ENCODE measurements at places on chromosomes 3 and 15. TPM values are rescaled to one million over a fixed set of nuclear protein-coding genes. Genes with fewer than 3 reads are reported as not detected.

Gene ITIH1
- not detected for total RNA-seq

Gene GRM2
- total RNA-seq: 6.6 TPM

Gene PAQR5
- total RNA-seq: 0.21 TPM

Gene SMCO1
- not detected for total RNA-seq

Gene PRR20G
- total RNA-seq: not detected

Gene C15orf39
- 29.5 TPM for total RNA-seq

Gene GOLGA8G
- total RNA-seq: not detected

Gene LRRC31
- total RNA-seq: not detected

Gene C3orf22
- total RNA-seq: not detected

Gene HCN4
- total RNA-seq: 4.0 TPM

Gene AP3B2
- total RNA-seq: 17.4 TPM

Gene SLC2A2
- not detected for total RNA-seq

Gene ARPP21
- total RNA-seq: 0.12 TPM

DNA sequence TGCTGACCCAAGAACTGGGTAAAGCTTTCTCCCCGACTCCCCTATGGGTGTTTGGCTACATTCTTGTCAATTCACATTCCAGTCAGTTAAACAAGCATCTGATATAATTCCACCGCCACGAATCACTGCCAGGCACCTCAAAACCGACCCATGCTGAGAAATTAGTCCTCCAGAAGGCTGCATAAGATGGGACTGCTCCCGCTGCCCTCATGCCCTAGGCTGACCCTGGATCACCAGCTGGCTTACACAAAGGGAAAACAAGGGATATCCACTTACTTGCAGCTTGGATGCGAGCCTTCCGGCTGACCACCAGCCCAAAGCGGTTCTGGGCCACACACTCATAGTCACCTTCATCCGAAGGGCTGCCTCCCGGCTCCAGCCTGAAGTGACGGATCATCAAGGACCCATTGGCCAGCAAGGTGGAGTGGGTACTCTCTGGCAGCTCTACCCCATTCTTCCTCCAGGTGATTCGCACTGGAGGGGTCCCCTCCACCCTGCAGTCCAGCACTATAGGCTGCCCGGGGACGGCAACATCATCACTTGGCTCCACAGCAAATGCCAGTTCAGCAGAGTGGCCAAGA is 2.9 kb downstream of the IGDCC3 start:
- DNase-seq: no peak

- DNase-seq: no peak
These were observed 57.7 kb downstream of the IQSEC1 start for GRCh38 chr3:13015286-13016082.

DNA sequence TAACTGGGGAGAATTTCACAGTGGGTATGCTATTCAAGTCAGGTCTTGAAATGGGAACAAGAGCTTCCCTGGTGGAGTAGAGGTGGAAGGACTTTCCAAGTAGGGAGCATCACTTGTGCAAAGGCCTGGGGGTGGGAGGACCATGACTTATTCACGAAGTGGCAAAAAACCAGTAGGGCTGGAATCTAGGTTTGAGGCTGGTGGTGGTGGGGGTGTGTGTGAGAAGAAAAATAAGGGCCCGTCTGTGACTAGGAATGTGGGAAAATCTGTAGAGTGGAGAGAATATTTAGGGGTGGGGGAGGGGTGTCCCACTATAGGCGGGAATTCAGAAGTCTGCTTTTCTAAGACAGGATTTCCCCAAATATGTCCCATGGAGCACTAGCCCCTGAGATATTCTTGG is 271.9 kb upstream of the TBL1XR1 start:
- DNase-seq: no peak

GRCh38 chr3:127722091-127722784 is 49.5 kb downstream of the ABTB1 start:
- no peak for DNase-seq

DNA sequence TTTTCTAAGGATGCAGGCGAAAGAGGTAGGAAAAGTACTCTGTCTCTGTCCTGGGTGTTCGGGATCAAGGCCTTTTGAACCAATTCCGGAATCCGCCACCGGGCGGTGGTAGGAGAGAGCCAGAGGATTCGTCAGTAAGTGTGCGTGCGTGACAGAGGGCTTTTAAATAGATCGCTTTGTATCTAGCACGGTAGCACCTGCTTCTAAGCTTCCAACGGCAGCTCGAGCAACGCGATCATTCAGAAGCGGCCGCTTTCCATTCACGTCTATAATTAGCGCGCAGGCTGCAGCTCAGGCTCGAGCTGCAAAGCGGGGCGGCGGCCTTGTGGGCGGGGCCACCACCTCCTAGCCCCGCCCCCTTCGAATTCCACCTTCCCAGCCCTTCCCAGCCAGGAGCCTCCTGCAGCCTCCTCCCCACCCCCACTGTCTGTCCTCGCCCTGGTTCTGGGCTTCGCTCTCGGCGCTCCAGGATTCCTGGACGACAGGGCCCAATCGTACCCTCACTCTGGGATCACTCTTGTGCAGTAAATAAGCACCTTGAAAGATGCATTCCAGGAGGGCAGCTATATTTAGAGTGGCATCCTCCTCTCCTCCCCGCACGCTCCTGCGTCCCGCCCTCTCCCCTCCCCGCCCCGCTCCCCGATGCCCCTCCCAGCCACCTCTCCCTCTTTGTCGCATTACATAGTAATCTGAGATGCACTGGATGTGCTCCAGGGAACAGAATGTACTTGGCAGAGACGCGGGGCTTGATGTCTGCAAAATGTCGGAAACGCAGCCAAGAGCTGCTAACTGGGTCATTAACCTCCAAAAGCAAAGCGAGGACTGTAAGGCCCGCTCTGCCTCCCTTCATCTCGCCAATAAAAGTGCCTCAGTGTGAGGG is 224.1 kb upstream of the TPRG1 start:
- peak; percentile 71 for DNase-seq

DNA sequence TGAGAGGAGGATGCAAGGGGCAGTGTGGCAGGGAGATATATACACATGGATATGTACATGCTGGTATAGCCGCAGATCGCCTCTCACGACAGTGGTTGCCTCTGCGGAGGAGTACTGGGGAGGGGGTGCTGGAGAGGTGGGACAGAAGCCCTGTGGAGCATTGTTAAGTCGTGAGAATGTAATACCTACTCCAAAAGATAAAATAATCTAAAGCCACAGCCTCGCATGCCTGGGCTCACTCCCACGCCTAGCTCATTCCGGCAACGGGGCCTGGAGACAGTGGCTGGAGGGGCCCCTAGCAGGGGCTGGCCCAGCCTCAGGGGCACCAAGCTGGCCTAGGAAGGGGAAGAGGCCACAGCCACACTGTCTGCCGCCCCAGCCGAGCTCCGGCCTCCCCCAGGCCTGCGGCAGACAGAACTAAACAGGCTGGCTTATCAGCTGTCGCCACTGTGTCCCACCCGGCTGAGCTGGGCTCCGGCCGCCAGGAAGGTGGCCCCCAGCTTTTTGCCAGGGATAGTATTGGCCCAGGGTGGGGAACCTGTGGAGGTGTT is 65.1 kb upstream of the LCTL start:
- no peak for DNase-seq

- no peak for DNase-seq
These were observed 25.1 kb downstream of the SHISA5 start for GRCh38 chr3:48478626-48479555.

- DNase-seq: no peak
These were observed 1.3 kb downstream of the ADAMTS9 start for GRCh38 chr3:64686446-64686908.

DNA sequence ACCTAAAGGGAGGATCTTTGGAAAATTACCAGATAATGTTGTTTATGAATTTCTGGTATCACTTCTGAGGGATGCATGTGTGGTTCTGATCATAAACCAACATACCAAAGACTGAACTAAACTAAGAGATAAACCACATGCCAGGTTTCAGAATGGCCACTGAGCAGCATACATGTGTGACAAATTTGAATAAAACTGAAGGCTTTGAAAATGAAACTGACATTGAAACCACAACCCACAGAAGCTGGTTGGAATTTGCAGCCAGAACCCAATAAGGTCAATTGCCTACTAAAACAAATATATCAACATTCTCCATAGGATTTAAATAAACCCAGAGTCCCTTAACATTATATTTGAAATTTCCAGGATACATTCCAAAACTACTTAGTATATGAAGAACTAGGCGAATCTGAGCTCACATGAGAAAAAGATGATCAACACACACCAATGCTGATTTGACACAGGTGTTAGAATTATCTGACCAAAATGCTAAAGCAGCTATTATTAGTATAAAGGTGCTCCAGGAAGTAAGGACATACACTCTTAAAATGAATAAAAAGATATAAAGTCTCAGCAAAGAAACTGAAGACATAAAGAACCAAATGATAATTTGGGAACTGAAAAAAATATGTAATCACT is 125.0 kb downstream of the ZNF280D start:
- no peak for DNase-seq

DNA sequence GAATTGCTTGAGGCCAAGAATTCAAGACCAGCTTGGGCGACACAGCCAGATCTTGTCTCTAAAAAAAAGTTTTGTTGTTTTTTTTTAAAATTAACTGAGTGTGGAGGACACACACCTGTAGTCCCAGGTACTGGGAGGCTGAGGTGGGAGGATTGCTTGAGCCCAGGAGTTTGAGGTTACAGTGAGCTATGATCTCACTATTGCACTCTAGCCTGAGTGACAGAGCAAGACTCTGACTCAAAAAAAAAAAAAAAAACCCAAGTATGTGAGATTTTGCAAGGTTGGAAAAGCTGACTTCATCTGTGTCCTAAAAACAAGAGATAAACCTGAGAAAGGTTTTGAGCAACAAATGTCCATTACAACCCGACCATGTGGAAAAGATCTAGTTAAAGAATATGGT is 5.4 kb upstream of the TOPBP1 start:
- DNase-seq: no peak

GRCh38 chr3:131444180-131444579 is 58.6 kb downstream of the MRPL3 start:
- no peak for DNase-seq

DNA sequence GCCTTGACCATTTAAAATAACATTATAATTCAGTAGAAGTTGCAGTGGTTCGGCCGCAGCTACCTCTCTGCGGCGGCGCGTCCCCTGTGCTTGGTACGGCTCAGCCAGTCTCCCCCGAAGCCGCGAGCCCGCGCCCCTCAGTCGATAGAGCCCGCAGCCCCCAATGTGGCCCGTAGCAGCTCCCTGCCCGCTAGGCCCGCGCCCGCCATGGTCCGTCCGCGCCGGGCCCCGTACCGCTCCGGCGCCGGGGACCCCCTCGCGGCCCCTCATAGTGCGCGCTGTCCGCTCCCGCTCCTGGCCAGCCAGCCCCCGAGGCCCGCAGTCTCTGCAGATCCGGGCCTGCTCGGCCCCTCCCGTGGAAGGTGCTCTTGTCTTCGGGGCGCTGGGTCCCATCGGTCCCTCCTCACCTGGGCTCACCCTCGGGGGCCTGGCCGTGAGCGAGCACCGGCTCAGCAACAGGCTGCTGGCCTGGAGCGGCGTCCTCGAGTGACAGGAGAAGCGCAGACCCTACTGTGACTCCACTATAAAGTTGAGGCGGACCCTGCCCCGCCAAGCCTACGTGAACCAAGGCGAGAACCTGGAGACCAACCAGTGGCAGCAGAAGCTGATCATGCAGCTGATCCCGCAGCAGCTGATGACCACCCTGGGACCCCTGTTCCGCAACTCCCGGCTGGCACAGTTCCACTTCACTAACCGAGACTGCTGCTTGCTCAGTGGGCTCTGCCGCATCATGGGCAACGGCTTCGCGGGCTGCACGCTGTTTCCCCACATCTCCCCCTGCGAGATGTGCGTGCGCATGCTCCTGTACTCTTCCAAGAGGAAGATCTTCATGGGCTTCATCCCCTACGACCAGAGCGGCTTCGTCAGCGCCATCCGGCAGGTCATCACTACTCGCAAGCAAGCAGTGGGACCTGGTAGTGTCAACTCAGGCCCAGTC is 21.8 kb upstream of the GPR156 start:
- DNase-seq: no peak

DNA sequence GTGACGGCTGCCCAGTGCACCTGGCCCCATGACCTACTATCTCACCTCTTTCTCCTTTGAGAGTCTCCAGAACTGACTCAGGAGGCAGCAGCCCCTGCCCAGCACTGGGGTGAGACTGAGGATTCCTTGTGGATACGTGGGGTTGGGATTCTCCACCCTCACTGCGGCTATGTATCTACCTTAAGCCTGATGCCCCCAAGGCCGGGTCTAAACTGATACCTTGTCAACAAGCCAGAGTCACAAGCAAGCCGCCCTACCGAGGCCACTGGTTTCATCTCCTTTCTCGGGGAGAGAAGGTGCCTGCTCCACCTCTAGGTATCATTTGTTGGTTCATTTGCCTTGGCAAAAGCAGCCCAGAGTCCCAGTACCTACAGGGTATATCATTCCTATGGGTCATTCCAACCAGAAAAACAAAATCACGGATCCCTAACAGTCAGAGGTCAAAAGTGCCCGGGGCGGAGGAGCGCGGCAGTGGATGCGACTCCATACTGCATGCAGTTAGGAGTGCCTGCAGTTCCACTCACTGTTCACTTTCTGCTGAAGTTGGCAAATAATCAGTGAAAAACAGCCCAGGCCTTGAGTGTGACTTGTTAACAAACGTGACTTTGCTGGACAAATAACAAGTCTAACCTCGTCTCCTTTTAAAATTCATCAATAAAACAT is 47.5 kb downstream of the ABTB1 start:
- DNase-seq: no peak

DNA sequence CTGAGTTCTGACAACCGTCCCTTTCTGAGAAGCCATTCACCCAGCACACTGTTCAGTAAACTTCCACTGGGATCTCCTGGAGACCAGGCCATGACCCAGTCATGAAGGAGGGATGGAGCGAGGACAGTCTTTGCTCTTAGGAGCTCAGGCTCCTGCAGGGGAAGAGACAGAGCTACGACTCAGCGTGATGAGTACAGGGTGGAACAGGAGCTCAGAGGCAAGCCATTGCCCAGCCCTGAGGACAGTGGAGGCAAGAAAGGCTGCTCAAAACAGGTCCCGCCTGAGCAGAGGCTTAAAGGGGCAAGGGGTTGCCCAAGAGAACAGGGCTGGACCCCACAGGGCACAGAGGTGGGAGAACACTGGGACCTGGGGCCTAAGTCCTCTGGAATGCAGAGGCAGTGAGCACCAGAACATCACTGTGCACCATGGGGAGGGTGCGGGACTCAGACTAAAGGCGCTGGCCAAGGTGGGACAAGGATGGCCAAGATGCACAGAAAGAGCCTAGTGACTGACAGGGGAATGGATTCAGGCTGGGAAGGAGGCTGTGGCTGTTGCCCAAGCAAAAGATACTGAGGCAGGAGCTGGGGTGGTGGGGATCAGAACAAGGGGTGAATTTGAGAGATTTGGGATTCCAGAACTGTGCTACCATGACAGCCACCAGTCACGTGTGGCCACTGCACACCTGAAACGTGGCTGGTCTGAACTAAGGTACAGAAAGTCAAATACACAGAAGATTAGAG is 25.8 kb downstream of the TMEM43 start:
- no peak for DNase-seq

DNA sequence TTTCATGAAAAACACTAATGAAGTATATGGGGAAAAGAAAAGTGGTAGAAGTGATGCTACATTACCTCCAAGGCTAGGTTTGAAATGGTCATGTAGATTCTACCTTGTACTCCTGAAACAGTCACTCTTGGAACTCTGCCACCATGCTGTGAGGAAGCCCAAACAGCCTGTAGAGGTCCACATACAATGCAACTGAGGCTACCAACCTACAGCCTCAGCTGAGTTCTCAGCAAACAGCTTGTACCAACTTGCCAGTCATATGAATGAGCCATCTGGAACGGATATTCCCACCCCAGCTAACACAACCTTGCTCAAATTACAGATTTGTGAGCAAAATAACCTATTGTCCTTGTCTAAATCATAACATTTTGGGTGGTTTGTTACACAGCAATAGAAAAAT is 193.5 kb downstream of the ULK4 start:
- DNase-seq: no peak
